Nephron progenitor cell (in vitro differentiated cells): ENCODE measurements at places on chromosomes 4 and X.

- no peak for DNase-seq
Measured at GRCh38 chr4:48139691-48140090, 5.6 kb upstream of the TXK start.

- peak; percentile 12 for DNase-seq
Measured at GRCh38 chrX:74923942-74924448, 1.3 kb downstream of the NEXMIF start.

GRCh38 chrX:44061968-44062614 lies 88.9 kb upstream of the NDP start:
- DNase-seq, result no peak

DNA sequence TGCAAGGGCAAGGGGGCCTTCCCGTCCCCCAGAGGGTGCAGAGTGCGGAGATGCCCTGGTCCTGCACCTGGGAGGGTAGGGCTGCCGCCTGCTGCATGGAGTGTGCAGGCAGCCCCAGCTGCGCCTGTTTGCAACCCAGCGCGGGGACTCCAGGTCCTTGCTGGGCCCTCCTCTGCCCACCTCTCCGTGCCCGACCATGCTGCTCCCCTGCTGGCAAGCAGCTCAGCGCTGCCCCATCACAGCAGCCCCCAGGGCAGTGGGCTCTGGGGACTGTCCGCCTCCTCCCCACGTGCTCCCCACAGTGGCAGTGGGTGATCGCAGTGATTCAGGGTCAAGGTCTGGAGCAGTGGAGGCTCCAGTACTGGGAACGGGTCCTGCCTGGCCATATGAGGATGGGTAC lies 5.0 kb upstream of the FBXW7 start:
- DNase-seq, result no peak

- DNase-seq, result no peak
Measured at GRCh38 chr4:102328045-102328444, 17.2 kb downstream of the SLC39A8 start.

DNA sequence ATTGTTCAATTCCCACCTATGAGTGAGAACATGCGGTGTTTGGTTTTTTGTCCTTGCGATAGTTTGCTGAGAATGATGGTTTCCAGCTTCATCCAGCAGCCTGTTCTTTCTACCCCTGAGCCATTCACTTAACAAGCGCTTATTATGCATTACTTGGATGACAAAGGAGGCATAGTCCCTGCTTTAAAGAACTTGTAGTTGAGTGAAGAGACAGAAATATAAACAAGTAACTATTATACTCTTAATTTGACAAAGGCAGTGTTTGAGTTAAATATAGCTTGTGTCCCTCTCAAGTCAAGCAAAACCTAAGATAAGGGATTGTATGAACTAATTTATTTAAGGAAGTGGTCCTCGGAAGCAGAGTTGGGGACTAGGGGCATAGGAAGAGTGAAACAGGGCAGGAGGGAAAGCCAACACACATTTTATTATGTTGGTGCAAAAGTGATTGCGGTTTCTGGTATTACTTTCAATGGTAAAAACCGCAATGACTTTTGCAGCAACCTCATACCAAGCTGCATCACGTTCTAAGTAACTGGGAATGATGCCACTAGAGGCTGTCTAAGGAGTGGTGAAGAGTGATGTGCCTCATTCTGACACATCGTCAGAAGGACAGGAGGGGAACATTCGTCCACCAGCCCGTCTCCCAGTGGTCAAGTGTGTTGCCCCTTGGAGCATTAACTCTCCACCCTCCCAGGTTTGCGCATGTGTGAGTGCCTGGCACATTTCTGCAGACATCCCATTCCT lies 41.8 kb downstream of the QDPR start:
- DNase-seq, result no peak

DNA sequence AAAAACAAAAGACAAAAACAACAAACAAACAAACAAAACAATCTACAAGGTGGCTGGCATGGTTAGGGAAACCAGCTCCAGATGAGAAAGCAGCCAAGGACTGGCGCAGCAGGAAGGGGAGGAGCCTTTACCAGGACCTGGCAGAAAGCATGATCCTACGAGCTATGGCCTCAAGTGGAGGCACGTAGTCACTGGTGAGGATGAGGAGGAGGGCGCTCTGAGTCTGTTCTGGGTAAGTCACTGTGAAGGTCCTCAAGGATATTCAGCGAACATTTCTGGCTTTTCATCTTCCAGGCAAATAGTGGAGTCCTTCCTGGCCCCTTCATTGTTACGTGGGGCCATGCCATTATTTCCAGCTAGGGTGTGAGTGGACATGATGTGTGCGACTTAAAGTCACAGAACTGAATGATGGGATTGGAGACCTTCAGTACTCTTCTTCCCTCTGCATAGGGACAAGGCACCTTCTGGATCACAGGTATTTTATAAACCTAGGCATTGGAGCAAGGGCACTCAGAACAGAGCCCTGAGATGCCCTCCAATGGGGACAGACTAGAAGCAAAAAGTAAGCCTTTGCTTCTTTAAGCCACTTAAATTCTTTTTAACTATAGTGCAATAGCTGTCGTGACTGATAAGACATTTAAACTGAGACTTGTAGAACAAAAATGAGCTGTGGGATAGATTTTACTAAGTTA lies 771.3 kb downstream of the RAB28 start:
- DNase-seq, result no peak

DNA sequence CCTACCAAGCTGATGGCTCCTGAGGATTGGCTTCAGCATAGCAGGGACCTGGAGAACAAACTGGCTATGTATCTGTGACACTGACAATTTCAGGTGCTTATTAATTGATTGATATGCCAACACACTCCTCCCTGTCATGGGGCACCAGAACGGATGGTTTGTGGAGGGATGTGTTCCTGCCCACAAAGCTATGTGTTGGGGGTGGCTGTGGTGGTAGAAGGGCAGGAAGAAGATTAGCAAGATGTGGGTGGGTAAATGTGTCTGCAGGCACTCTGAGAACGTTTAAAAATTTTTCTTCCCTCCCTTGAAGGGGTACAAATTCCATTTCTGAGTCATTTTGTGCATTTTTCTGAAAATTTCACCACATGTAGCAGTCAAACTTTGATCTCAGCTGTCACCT lies 55.0 kb upstream of the SCML1 start:
- no peak for DNase-seq

DNA sequence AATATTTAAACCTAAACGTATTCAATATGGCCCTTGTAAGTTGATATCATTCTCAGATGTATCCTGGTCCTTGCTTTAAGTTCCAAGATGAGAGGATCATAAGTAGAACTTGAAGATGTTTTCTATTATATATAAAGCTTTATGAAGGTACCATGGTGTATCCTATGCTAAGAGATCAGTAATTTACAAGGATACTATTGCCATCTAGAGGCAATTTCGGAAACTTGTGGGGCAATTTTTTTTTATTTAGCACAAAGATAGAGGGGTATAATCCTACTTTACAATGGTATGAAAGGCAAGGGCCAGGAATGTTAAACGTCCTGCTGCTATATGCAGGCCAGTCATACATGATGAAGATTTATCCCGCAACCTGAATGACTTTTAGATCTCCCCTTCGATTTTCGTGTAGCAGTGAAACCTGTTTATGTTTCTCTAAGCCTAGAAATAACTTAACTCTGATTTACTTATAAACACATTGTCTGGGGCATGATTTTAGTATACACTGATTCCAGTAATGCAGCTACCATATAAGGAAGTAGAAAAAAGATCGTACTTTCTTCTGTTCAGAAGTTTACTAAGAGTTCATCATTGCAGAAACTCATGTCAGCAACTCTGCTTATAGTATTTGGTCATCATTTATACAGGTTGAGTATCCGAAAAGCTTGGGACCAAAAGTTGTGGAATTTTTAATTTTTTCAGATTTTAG lies 2.6 kb downstream of the SLC25A31 start:
- no peak for DNase-seq
